Breast epithelium (tissue), 4 donors: ENCODE measurements at places on chromosomes 12 and 14.

DNA sequence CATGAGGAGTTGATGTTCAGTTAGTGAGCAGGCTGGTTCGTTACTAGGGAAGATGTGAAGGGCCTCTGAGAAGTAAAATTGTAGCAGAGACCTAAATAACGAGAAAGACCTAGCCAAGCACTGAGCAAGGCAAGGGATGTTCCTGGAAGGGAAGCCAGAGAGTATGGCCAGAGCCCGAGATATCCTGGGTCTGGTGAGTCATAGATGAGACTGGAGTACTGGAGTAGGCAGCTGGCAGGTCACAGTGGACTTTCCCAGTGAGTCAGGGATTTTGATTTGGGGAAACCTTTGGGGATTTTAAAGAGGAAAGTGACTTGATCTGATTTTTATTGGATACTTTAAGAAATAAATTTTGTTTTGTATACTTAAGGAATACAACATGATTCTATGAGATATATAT, 369.0 kb downstream of the DIO2 start:
- no peak overlapping the region for H3K27ac ChIP-seq
- DNase-seq, result no peak
- no peaks in the 10 kb centered on the region for H3K4me1 ChIP-seq
- H3K36me3 ChIP-seq, result no peaks in the 10 kb centered on the region
- H3K4me3 ChIP-seq, result no peak overlapping the region

DNA sequence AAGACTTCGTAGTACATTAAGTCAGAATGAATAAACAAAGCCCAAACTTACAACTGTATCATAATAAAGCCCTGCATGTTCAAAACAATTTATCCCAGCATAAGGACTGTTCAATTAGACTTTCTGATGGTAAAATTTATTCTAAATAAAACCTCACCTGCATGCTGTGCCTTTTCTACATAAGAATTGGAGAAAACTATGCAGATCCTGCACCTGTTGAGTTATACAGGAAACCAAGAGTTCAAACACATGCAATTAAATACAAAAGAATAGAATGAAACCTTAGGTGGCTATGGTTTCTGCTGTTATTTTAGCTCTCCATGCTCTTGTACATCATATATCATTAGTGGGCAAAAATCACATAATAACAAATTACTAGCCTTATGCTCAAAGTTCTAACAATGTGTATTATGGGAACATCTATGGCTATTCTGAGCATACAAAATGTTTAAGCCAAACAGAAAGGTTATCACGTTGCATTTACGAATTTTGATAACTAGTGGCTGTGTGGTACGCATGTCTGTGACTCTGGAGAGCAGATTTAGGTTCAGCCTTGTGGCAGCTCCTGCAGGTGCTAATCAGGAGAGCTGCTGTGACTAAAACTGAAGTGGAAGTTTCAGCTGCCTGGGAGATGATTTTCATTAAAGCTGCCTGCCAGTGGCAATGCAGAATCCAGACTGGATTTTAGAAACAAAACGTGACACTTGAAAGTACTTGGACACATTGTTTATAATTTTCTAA, 36.1 kb upstream of the LRFN5 start:
- no peaks in the 10 kb centered on the region for H3K27me3 ChIP-seq
- no peak overlapping the region for H3K4me3 ChIP-seq
- no peak overlapping the region for H3K27ac ChIP-seq

- H3K27me3 ChIP-seq, result no peaks in the 10 kb centered on the region
- DNase-seq, result peak; percentile 72
- no peaks in the 10 kb centered on the region for H3K36me3 ChIP-seq
- H3K4me1 ChIP-seq, result no peaks in the 10 kb centered on the region
Observed at GRCh38 chr12:54126696-54127537, 61.9 kb downstream of the SMUG1 start.

DNA sequence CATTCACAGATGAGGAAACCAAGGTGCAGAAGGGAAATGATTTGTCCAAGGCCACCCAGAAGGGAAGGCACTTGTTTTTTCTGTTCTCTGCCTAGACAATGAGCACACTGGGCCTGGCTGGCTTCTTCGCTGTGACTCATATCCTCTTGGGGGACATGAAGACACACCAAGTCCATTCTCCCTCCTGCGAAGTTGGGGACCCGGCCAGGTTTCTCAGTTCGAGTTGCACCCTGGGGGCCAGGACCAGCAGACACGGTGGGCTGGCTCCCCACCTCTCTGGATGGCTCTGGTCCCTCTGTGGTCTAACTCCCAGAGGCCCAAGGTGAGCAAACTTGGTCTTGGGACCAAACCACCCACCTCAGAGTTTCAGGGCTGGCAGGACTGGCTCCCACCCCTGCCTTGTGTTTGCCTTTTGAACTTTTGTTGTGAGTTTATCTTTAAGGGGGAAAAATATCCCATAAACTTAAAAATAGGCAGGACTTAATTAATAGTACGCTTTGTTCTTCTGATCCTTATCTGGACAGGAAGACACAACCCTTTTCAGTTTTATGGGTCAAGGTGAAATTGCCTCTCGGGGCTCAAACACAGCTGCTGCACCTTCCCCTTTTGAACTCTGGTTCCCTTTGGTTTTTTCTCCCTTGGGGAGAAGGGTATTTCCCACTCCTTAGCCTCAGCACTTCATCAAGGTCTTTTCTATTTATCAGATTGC, 9.0 kb upstream of the MLEC start:
- no peaks in the 10 kb centered on the region for H3K4me1 ChIP-seq
- no peak for DNase-seq
- peak overlapping the region; percentile 70 for H3K27ac ChIP-seq
- H3K4me3 ChIP-seq, result no peak overlapping the region
- no peaks in the 10 kb centered on the region for H3K27me3 ChIP-seq

DNA sequence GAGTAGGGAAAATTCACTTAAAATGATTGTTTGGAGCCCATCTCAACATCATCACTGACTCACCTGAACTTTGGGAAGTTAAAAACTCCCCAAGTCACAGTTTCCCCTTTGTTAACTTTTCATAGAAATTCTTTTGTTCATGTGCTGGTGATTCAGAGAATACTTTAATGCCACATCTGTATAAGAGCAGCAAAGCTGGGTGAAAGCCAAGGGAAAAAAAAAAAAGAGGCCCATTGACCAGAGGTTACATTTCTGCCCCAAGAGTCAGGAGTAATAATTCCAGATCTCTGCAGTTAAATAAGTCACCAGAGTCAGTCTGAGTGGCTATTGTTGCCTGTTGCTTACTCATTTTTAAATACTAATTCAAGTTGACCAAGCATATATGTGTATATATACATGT, 136.4 kb upstream of the LGR5 start:
- no peak for DNase-seq
- H3K4me3 ChIP-seq, result no peak overlapping the region
- no peak overlapping the region for H3K27ac ChIP-seq
- no peaks in the 10 kb centered on the region for H3K4me1 ChIP-seq
- no peaks in the 10 kb centered on the region for H3K27me3 ChIP-seq
